ENCODE measurements at places on chromosomes 6 and 20.
A peak's percentile ranks its signal among the peaks of the same experiment; 100 is the strongest.

DNA sequence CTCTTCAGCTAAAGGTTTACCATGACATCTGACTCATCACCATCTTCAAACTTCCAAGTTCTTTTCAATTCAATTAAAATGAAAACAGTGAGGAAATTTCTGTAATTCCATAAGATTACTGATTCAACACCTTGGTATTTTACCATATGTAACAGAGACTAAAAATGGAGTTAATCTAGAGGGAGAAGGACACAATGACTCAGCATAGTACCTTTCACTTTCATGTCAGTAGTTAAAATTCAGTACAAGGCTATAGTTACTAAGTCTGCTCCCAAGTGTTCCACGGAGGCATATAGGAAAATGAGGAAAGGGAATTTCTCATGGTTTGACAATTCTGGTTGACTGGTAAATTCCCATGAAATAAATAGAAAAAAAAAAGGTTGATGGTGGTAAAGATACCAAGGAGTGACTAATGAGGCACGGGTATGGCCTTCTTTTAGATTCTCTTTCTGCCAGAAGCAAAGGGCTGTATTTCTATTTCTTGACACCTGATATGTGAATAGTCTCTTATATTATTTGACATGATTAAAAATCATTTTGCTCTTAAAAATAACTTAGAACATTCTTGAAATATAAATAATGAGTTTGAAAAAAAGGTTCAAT is 526.7 kb upstream of the ADGRB3 start:
- DNase-seq = no peak

GRCh38 chr20:14773486-14773885 is 436.1 kb upstream of the FLRT3 start:
- no peak for DNase-seq

DNA sequence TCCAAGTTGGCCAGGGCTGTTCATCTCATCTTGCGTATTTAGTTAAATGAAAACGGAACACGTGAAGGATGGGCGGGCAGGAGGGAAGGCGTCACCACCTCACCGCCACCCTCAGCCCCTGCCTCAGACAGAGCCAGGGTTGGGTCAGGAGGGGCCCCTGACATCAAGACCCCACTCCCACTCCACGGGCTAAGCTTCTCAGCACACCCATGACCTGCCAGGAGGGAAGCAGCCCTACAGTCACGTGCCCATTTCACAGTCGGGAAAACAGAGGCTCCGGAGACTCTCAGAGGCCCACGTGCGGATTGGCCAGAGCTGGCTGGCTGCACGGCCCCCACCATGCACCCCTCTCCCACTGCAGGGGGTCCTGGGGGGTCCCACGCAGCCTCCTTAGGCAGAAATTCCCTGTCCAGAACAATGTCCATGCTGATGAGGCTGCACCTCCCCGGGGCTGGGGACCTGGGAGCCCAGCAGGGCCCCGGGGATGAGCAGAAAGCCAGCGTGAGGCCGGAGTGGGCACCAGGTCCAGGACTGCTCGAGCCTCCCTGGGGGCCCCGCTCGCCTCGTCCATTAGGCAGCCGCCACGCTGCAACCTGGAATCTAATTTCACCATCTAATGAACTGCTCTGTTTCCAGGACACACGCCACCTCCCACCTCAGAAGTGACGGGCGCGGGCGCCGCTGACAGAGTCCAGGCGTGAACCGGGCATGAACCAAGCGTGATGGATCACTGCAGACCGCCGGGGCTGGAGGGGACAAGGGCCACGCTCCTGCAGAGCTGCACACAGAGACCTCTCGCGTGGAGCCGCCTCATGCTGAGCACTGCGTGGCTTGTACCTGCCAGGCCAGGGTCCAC is 15.8 kb downstream of the KCNQ2 start:
- DNase-seq = peak; percentile 67

GRCh38 chr6:92110403-92110802 is 1309.0 kb downstream of the EPHA7 start:
- DNase-seq = no peak

DNA sequence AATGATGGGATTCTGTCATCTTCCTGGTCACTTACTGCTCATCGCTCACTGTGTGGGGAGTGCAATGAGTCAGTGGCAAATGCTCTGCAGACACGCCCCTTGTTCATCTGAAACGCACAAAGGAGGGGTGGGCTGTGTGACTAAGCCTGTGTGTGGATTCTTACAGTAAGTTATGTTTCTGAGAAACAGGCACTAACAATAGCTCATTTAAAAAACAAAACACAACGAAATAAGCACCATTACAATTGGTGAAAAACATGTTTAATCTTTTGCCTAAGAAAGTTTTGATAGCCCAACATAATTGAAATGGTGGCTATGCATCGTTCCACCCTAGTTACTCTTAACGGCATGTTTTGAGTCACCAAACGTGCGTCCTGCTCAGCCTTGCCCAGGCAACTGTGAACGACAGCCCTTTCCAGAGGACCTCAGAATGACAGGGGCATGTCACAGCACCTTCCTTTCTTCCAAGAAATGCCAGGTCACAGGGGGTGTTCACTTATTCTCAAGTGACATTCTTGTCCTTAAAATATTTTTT is 118.4 kb upstream of the SGK1 start:
- DNase-seq = no peak

DNA sequence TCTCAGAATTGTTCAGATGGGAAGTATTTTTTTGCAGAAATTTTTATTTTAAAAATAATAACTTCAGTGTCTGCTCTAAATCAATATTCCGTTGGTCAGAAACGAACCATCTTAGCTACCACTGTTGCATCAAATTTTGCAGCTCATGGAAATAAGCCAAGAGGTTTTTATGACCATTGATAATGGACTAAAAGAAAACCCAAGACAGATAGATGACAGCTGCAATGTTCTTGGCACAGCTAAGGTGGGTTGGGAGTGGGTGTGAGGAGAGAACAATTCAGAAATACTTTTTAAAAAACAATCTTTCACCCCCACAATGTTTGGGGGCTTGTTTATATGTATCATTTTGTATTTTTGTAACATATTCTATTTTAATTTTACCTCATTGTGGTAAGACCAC is 121.1 kb downstream of the PDE7B start:
- no peak for DNase-seq

- peak; percentile 62 for DNase-seq
Observed at GRCh38 chr20:62299666-62300236, 3.0 kb upstream of the ADRM1 start.

GRCh38 chr6:124590001-124590400 is 372.2 kb upstream of the RNF217 start:
- no peak for DNase-seq

DNA sequence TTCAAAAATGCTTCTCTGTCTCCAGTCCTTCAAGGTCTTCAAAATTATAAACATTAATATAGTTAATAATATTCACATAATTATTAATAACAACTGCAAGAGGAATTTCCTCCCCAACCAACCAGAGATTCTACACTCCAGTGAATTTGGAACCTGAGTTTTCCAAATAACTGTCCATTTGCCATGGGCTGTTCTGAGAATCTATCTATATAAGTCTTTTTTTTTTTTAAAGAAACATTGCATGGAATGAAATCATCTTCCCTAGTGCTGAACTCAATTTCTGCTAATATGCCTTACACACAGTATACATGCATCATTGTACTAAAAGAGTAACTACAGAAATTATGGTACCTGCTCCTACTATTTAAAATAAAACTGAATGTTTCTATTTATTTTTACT is 113.9 kb downstream of the SLC22A3 start:
- DNase-seq = no peak

DNA sequence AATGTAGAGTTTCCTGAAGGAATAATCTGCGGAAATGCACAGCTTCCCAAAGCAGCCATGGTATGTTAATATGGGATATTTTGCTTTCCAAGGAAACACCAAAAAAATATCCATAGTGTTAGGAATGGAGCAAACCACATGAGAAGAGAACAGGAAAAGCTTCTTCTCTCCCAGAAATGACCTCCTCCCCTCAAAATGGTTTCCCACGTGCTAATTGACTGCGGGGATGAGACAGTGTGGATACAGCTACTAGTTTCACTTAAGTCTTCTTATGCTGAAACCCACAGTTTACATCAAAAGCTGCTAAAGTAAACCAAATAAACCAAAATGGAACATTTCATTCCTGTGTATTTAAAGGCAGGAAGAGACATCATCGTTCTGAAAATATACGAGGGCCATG is 69.4 kb downstream of the FYN start:
- DNase-seq = no peak

- no peak for DNase-seq
Observed at GRCh38 chr6:39992861-39993622, 58.8 kb upstream of the MOCS1 start.

GRCh38 chr6:53432318-53433161 is 83.8 kb upstream of the ELOVL5 start:
- peak; percentile 49 for DNase-seq

GRCh38 chr6:13866301-13866700 is 51.9 kb upstream of the MCUR1 start:
- no peak for DNase-seq

- no peak for DNase-seq
Observed at GRCh38 chr6:121828146-121828886, 392.9 kb downstream of the GJA1 start.

- no peak for DNase-seq
Observed at GRCh38 chr6:13526357-13526726, 38.9 kb upstream of the GFOD1 start.

- no peak for DNase-seq
Observed at GRCh38 chr6:101921829-101922450, 528.4 kb downstream of the GRIK2 start.

- DNase-seq = no peak
Observed at GRCh38 chr6:11770546-11771466, 7.8 kb downstream of the ADTRP start.

DNA sequence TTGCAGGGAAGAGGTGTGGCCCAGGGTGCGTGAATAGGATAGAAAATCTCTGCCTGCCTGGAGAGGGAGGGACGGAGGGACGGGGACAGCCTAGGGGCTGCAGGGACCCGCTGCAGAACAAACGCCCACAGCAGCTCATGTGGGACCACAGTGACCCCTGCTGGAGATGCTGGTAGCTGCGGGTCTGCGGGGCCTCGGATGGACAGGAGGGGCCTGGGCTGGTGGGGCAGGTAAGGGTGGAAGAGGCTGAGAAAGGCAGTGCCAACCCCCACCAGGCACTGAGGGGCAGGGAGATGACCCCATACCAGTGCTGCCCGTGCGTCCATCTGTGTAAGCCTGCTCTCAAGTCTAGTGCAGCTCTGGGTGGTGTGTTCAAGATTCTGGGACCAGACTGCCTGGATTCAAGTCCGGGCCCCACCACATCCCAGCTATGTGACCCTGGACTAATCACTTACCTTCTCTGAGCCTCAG is 39.4 kb downstream of the KIAA1755 start:
- DNase-seq = no peak

- no peak for DNase-seq
Observed at GRCh38 chr20:40680161-40680959, 8.7 kb downstream of the MAFB start.

GRCh38 chr6:169256061-169256460 is 2.4 kb upstream of the THBS2 start:
- DNase-seq = no peak

- DNase-seq = no peak
Observed at GRCh38 chr6:152154559-152155356, 347.3 kb downstream of the ESR1 start.

Data from NCI-H526 (cell line).